ENCODE measurements at places on chromosomes 11 and 22. TPM values are rescaled to one million over a fixed set of nuclear protein-coding genes. Genes with fewer than 3 reads are reported as not detected.

The ZNF74 gene
- 17.0 TPM for total RNA-seq

The YPEL4 gene
- total RNA-seq, result 3.6 TPM

The OR4A47 gene
- total RNA-seq, result not detected

The PATE2 gene
- not detected for total RNA-seq

The TREH gene
- not detected for total RNA-seq

The KCTD14 gene
- 16.8 TPM for total RNA-seq

The MOGAT2 gene
- total RNA-seq, result 4.1 TPM

The CYP2R1 gene
- total RNA-seq, result 26.6 TPM

The ZNF280A gene
- not detected for total RNA-seq

The SMC1B gene
- 8.2 TPM for total RNA-seq

The OPCML gene
- total RNA-seq, result 0.34 TPM

The ART5 gene
- total RNA-seq, result not detected

The HORMAD2 gene
- 6.9 TPM for total RNA-seq

The GSTT2B gene
- total RNA-seq, result 16.2 TPM

The GRIA4 gene
- not detected for total RNA-seq

The WNT11 gene
- 9.3 TPM for total RNA-seq

The CYB5R2 gene
- 14.1 TPM for total RNA-seq

The APOL4 gene
- 25.5 TPM for total RNA-seq

The OR52B6 gene
- total RNA-seq, result not detected

The PANX2 gene
- total RNA-seq, result 7.5 TPM

The BCO2 gene
- 9.1 TPM for total RNA-seq

The TEX54 gene
- total RNA-seq, result not detected

The SSRP1 gene
- 82.6 TPM for total RNA-seq

The TMEM121B gene
- total RNA-seq, result 7.6 TPM

The GVQW3 gene
- total RNA-seq, result 1.1 TPM

All from prostate gland (tissue), 2 donors.